ENCODE measurements at places on chromosomes 3 and 15. TPM values are rescaled to one million over a fixed set of nuclear protein-coding genes. Genes with fewer than 3 reads are reported as not detected.

Gene PTPRG
- 22.5 TPM for total RNA-seq

Gene WDR72
- total RNA-seq = not detected

Gene CD200
- 1.3 TPM for total RNA-seq

Gene AGTR1
- not detected for total RNA-seq

Gene RAD54L2
- 25.4 TPM for total RNA-seq
